SHP77 (cell line): ENCODE measurements at places on chromosomes 7 and 10.

DNA sequence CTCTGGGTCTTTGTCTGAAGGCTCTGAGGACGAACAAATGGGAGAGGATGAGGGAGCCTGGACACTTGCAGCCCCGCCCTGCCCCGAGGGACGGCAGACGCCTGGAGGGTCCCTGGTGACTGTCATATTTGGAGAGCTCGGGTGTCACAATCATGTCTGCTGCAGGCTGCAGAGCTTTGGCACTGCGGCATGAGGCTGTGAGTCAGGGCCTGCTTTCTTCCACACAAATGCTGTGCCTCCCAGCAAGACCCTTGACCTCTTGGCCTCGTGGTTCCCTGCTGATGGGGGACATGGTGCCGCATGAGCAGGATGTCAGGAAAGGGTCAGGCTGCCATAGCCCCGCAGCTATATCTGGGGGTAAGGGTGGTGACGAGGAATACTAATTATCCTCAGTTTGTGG lies 64.9 kb upstream of the PPIF start:
- no peak for DNase-seq

GRCh38 chr7:13852281-13852968 lies 137.0 kb downstream of the ETV1 start:
- DNase-seq = no peak

GRCh38 chr7:70893971-70894715 lies 237.8 kb upstream of the GALNT17 start:
- no peak for DNase-seq

- peak; percentile 8 for DNase-seq
Observed at GRCh38 chr7:22083704-22084240, 138.1 kb upstream of the CDCA7L start.

GRCh38 chr10:71077796-71078453 lies 134.4 kb upstream of the UNC5B start:
- DNase-seq = no peak

DNA sequence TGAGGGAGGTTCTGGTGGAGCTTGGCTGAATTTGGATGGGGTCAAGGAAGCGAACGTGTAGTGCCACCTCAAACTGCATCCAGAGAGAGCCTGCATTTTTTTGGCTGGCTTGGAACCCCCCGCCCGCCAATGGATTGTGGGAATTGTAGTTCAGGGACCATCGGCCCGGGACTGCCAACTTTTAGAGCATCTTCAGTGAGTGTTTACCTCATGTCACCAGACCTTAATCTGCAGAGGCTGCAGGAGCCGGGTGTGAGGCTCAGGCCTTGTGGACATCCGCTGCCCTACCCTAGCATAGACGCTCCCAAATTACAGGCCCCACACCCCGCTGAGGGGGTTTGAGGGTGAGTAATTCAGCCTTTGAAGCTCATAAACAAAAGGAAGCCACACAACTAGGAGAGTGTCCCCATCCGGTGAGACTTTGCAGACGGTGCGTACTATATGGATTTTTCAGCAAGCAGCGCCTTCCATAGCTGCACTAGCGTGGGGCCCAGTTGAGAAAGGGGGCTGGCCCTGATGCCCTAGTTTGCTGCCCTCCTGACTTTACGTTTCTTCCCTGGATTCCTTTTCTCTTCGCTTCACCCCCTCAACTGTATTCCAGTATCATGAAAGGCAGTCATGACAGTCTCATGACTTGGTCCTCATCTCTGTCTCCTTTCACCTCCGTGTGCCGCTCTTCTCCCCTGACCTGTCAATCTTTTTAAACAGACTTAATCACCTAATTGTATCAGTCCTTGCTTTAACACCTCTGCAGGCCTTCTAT lies 717 bp downstream of the CNPY4 start:
- peak; percentile 56 for DNase-seq

GRCh38 chr10:71981015-71981875 lies 17.1 kb downstream of the CHST3 start:
- no peak for DNase-seq

DNA sequence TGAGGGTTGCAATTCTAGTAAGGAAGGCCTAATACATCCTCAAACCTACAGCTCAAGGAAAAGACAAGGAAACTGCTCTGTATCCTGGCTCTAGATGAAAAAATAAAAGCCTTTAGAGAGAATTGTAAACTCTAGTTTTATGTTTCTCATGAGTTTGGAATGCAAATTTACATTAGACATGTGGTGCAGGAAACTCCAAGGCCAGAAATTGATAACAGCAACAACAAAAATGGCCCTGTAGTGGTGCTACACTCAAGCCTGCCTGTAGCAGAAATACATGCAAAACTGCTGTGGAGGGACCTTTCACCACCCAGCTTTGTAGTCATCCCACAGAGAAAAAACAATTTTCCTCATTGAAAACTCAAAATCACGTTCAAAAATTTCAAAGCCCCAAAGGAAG lies 546.7 kb upstream of the LRRN3 start:
- no peak for DNase-seq

DNA sequence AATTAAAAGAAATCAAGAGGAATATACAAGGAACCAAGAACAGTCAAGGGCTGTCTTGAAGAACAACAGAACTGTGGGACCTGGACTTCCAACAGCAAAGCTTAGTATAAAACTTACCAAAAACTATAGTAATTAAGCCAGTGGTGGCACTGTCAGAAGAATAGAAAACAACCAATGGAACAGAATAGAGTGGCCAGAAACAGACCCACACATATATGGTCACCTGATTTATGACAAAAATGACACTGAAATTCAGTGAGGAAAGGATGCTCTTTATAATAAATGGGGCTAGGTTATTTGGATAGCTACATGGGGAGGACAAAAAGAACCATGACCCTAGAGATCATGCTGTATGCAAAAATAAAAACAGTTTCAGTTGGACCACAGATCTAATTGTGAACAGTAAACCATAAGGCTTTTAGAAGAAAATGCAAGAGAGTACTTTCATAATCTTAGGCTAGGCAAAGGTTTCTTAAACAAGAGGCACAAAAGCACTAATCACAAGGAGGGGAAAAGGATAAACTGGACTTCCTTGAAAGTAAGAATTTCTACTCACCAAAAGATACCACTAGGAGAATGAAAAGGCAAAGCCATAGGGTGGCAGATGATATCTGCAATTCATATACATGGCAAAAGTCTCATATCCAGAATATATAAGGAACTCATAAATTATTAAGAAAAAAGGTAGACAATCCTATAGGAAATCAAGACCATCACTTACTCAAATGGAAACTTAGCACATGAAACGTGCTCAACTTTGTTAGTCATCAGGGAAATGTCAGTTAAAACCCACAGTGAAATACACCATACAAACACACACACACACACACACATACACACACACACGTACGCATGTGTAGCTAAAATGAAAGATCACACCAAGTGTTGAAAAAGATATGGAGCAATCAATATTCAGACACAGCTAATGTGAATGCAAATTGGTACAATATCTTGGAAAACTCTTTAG lies 20.8 kb downstream of the HYCC1 start:
- DNase-seq = no peak

- no peak for DNase-seq
Observed at GRCh38 chr7:122413339-122413738, 108.8 kb upstream of the FEZF1 start.

GRCh38 chr10:17737027-17737965 lies 14.7 kb upstream of the TMEM236 start:
- peak; percentile 33 for DNase-seq

- no peak for DNase-seq
Observed at GRCh38 chr10:70756700-70757360, 28.3 kb downstream of the TBATA start.

GRCh38 chr10:104260775-104261115 lies 6.1 kb downstream of the GSTO1 start:
- no peak for DNase-seq

- DNase-seq = no peak
Observed at GRCh38 chr7:90713628-90714027, 117.5 kb downstream of the CDK14 start.

DNA sequence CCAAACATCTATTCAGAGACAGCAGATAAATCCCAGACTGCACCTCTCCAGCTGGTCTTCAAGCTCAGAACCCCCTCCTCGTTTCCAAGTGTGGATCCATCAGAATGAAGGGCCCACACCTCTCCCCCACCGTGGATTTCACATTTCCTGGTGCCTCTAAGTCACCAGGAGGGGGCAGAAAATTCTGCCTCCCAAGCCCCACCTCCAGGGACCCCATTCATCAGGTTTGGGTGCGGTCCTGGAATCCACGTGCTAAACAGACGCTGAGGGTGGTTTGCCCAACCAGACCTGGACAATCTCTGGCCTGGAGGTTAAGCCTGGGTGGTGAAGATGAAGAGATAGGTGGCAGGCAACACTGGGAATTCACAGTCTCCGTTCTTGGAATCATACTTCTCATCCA lies 92.4 kb downstream of the WDR11 start:
- DNase-seq = no peak

DNA sequence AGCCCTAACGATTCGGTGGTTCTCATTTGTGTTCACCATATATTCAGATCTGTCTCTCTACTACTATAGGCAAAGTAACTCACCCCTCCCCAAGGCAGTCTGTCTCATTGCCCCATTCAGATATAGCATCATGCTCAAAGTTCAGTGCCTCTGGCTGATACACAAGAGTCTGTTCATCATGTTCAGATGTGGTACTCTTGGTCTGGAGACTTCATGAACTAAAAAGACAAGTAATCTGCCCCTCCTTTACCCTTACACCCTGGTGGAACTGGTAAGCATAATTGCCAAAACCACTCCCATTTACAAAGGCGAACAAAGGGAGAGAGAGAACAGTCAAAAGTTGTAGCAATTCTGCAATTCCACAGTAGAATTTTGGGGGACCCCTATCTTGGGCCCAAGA lies 29.9 kb downstream of the UMAD1 start:
- no peak for DNase-seq

DNA sequence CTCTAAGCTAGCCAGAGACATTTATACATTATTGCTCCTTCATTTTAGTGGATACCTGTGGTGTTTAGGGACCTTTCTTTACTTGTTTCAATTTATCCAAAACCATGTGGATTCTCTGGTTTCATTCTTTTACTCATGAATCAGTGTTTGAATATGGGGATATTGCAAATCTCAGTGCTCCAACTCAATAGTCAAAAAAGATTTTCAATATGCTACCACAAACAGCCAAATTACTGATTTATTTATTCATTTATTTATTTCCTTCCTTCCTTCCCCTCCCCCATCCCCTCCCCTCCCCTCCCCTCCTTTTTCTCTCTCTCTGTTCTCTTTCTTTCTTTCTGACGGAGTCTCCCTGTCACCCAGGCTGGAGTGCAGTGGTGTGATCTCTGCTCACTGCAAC lies 253.1 kb upstream of the IMMP2L start:
- DNase-seq = no peak

DNA sequence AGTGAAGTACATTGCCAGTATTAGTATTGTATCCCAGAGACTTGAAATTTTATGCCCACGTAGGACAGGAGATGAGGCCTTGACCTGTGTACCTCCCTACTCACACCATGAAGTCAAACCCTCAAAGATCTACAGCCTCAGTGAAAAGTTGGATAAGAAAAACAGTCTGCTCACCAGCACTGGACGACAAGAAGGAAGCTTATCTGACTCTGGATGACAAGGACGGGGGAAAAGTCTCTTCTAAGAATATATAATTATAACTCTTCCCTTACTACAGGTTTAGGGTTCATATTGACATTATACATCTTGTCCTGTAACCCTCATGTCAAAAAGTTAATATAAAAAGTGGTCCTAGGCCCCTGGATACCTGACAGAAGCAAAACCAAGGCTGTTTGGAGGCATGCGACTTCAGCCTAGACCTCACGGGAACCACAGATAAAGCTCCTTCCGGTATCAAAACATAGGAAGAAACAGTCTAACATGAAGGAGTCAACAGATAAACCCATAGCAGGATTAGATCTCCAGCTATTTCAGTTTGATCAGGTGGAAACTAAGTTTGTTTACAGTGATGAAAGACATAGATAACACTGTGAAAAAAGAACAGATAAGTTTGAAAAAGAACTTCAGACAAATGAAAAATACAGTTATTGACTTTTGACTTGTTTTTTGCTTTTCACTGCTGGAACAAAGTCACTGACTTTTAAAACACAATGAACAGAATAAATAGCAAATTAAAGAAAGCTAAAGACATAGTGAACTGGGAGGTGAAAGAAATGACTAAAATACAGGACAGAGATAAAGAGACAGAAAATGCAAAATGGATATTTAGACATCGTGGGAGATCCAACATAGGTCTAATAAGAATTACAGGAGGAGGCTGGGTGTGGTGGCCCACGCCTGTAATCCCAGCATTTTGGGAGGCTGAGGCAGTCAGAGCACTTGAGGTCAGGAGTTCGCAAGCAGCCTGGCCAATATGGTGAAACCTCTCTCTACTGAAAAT lies 145.9 kb downstream of the PHTF2 start:
- no peak for DNase-seq

DNA sequence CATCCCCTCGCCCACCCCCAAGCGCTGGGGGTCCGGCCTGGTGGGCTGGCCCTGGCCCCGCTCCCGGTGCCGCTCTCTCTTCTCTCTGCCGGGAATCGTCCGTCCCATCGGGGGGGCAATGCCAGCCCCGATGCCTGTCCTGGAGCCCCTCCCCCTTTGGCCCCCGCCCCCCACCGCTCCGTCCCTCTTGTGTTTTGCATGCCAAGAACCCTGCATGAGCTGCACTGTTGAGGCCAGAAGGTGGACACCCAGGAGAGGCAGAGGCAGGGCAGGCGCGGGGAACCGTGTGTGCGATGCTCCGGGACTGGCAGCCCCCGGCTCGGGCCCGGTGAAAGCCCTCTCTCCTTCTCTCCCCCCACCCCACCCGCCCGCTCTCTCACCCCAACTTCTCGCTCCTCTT lies 22.1 kb upstream of the HSPB1 start:
- DNase-seq = no peak

- no peak for DNase-seq
Observed at GRCh38 chr7:155804897-155805825, 7.1 kb downstream of the SHH start.

DNA sequence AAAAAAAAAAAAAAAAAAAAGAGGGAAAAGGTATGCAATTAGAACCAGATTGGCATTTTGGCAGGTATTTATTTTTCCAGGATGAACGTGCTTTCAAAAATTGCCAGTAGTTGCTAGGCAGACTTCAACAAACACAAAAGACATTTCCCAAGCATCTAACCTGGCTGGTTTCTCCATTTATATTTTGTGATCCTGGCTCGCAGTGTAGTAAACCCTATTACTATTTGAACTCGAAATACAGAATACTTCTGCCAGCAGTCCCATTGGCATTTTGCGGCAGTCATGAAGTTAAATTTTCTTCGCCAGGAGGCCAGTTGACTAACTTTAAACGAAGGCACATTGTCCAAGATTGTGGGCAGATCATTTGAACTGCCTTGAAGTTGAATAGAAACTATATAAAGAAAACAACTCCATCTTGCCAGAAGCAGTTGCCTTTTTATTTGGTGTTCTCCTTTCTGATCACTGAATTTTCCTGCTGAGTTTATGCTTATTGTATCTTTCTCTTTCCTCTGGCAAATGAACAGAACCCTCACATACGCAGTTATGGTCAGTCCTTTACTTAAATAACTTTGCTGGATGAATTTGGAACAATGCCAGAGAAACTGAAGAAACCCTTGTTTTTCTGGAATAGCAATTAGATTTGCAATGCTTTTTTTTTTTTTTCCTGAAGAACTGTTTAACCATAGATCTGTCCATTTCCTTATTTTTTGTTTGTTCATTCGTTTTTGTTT lies 132.9 kb downstream of the BICC1 start:
- DNase-seq = no peak
